Smooth muscle cell of trachea (primary cell): ENCODE measurements at places on chromosomes 4 and X. TPM values are rescaled to one million over a fixed set of nuclear protein-coding genes. Genes with fewer than 3 reads are reported as not detected.

FMR1NB gene
- total RNA-seq: not detected in 2 replicates

FANCB gene
- total RNA-seq: 4.0 and 6.1 TPM in 2 replicates

SCML1 gene
- total RNA-seq: 7.4 and 10.3 TPM in 2 replicates

SH3D19 gene
- total RNA-seq: 65.5 and 69.7 TPM in 2 replicates

RAB40A gene
- total RNA-seq: under 0.01 and 0.15 TPM in 2 replicates

OTC gene
- total RNA-seq: 0.15 TPM in 1 of 2 replicates, not detected in the other

DACH2 gene
- not detected in 2 replicates for total RNA-seq

P2RY4 gene
- 0.44 TPM in 1 of 2 replicates, not detected in the other for total RNA-seq

SCFD2 gene
- total RNA-seq: 41.5 and 46.5 TPM in 2 replicates

UGT2A3 gene
- total RNA-seq: not detected in 2 replicates

NXF2B gene
- total RNA-seq: not detected in 2 replicates

EDA2R gene
- 12.1 and 22.8 TPM in 2 replicates for total RNA-seq

CSAG1 gene
- not detected in 2 replicates for total RNA-seq

PDE6B gene
- 1.5 TPM in 1 of 2 replicates, not detected in the other for total RNA-seq

ADGRG4 gene
- under 0.01 TPM in 1 of 2 replicates, not detected in the other for total RNA-seq

ANKRD17 gene
- total RNA-seq: 50.8 and 58.3 TPM in 2 replicates

TIGD4 gene
- 0.17 and 0.29 TPM in 2 replicates for total RNA-seq

ANOS1 gene
- total RNA-seq: not detected in 2 replicates

GABRG1 gene
- not detected in 2 replicates for total RNA-seq

NDST3 gene
- not detected in 2 replicates for total RNA-seq

SSX4B gene
- total RNA-seq: not detected in 2 replicates

MID2 gene
- 4.3 and 4.8 TPM in 2 replicates for total RNA-seq

PLAC8 gene
- 0.29 TPM in 1 of 2 replicates, not detected in the other for total RNA-seq

GAGE12E gene
- not detected in 2 replicates for total RNA-seq

PASD1 gene
- not detected in 2 replicates for total RNA-seq

CXCL5 gene
- 0.73 and 0.83 TPM in 2 replicates for total RNA-seq

MAGEA2B gene
- total RNA-seq: not detected in 2 replicates

MAGEA4 gene
- not detected in 2 replicates for total RNA-seq
